Psoas muscle (tissue), 8 donors: ENCODE measurements at places on chromosomes 2 and 18. TPM values are rescaled to one million over a fixed set of nuclear protein-coding genes. Genes with fewer than 3 reads are reported as not detected.

The SPEG gene
- 324 TPM for total RNA-seq

The OSR1 gene
- 2.0 TPM for total RNA-seq

The RBKS gene
- 3.5 TPM for total RNA-seq

The C18orf54 gene
- total RNA-seq, result 0.42 TPM

The GLI2 gene
- 2.4 TPM for total RNA-seq

The PID1 gene
- 4.3 TPM for total RNA-seq
